ENCODE measurements at places on chromosomes 11 and 22.

- DNase-seq, result no peak
Observed at GRCh38 chr11:46216019-46216764, 61.3 kb upstream of the CREB3L1 start.

DNA sequence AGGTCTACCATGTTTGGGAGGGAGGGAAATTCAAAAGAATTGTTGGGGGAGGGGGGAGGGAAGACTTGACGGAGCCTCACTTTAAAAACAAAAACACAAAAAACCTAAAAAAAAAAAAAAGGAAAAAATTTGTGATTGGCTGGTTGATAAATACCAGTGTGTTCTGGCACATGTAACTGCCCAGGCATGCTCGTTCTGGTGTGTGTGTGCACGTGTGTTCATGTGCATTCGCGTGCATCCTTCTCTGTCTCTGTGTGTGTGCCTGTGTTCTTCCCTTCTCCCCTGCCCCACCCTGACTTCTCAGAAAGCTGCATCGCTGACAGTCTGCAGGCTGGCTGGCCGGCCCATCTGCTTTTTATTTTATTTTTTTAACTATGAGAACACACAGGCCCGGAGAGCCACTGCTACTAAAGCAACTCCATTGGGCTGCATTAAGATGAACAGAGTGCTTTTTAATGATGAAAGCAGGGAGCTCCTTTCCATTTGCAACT, 22.6 kb upstream of the ADSL start:
- DNase-seq, result no peak

DNA sequence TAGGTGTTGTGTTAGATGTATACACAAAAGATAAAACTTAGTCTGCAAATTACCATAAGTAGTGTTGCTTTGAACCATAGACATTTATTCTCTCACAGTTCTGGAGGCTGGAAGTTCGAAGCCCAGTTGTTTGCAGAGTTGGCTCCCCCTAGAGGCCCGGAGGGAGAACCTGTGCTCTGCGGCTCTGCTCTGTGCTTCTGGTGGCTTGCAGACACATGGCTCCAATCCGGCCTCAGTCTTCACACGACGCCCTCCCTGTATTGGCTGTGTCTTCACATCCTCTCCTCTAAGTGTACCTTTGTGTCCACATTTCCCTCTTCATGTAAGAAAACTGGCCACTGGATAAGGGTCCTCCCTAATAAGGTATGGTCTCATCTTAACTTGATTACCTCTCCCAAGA, 128.4 kb downstream of the OPCML start:
- DNase-seq, result peak; percentile 1

DNA sequence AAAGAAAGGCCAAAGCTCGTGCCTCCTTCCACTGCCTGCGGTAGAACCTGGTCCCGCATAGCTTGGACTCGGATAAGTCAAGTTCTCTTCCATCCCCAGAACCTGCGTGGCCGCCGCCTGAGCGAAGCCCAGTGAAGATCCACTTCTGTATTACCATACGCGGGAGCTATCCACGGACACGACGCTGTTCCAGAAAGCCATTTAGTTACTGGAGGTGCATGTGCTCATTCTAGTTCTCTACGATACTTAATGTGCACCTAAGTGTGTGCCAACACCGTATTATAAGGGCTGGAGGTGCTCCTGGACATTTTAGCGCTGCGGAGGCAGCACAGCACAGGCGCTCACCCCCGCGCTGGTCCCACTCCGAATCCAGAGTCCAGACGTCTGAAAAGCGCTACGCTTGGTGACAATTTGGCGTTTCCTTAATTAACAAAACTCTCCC, 1.4 kb downstream of the WT1 start:
- DNase-seq, result no peak

DNA sequence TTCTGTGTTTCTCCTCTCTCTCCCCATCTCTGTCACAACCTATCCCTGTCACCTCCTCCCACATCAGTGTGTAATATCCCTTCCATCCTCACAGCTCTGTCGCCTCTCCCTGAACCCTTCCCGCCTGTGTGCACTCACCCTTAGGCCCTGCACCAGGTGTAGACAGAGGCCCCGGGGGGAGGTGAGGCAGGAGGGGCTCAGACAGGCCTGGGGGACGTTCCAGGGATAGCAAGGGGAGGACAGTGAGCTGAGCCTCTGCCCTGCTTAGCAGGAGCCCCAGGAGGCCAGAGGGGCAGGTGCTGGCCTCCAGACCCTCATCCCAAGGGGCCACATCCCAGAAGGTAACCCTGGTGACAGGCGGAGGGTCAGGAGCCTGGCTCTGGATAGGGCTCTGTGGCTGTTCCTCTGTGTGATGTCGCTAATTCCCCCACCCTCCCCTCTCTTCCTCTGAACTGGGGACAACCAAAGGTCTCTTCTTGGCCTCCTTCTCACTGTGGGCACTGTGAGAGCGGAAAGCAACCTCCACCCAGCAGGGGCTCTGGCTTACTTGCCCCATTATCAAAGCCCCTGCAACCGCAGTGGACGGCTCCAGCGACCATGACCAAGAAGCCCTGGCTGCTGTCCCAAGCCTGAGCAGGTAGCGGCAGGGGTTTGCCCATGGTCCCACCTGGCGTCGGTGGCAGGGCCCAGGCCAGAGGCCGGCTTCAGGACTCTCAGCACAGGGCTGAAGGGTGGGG, 35.7 kb downstream of the KCNJ4 start:
- no peak for DNase-seq

- DNase-seq, result peak; percentile 60
Observed at GRCh38 chr22:46367707-46368191, 32.2 kb downstream of the TRMU start.

DNA sequence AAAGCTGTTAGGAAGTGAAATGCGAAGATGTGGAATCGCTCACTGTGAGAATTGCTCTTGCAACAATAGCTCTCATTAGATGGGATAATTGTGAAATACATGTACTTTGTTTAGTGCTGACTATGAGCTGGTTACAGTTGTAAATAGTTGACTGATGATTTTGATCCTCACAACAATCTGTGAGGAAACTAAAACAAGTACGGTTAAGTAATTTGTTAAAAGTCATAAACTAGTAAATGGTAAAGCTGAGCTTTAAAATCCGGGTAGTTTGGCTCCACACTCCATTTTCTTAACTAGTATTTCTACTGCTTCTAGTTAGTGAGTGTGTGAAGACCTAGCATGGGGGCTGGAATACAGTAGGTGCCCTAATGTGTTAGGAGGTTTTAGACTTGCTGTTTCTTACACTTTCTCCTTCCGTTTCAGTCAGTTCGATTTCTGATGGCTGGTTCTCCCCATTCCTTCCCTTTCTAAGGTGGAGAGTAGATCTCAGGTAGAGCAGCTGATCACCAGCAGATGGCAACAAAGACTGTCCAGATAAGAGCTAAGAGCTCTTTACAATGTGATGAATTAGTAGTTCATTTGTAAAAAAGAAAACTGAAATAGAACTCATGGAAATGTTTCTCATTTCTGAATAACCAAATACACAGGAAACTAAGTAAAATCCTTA, 16.3 kb upstream of the CYP2R1 start:
- no peak for DNase-seq
